CMK (cell line): ENCODE measurements at places on chromosomes 4 and X.

DNA sequence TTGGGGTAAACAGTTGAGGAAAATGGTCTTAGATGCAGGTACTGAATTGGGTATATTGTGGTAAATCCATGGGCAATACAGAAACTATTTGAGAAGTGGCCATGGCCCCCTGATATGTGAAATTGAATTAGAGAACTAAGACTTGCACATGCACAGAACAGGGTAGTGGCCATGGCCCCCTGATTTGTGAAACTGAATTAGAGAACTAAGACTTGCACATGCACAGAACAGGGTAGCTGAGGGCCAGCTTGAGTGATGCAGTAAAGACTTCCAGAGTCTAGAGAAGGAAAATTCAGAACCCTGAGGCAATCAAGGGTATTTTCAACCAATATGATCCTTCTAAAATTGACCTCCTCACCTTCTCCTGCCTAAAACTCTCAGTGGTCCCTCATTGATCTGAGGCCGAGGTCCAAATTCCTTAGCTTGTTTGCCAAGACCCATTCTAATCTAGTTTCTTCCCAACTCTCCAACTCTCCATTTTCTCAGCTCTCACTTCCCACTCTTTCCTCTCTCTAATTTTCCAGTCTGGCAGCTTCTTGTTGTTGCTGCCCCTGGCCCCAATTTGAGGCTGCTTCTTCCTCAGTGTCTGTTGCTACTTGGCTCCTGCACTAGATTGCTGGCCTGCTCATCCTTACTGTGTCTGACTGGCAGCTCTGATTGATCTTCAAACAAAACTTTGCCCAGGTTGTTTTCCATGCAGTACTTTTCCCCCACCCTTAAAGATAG is 72.4 kb downstream of the FRAS1 start:
- no peak for DNase-seq

- DNase-seq = no peak
Measured at GRCh38 chr4:35325908-35326453, 918.3 kb downstream of the ARAP2 start.

- DNase-seq = no peak
Measured at GRCh38 chr4:36392024-36392423, 110.6 kb downstream of the DTHD1 start.

GRCh38 chrX:32472364-32472763 is 739.0 kb downstream of the DMD start:
- no peak for DNase-seq

DNA sequence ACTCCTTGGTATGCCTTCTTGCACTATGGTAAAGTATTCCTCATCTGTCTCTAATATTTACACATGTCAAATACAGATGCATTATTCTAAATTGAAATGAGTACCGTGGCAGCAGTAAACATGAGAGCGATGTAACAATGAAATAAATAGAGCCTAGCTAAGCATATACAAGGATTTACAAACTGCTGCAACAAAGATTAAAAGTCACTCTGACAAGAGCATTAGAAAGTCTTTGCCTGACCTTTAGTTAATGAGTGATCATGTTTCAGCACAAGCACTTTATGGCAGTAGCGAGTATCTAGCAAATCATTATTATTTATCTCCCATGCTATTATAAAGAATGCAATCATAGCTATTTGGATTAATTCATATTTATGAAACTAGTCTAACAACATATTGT is 547.0 kb upstream of the NDST4 start:
- DNase-seq = no peak

GRCh38 chr4:94877973-94878372 is 120.2 kb downstream of the BMPR1B start:
- no peak for DNase-seq
